Right hindlimb (tissue), 1 donor: ENCODE measurements at places on chromosomes 2 and 18.

GRCh38 chr2:189363559-189363958 lies 77.7 kb upstream of the WDR75 start:
- DNase-seq, result no peak

GRCh38 chr2:42653908-42654445 lies 85.5 kb downstream of the MTA3 start:
- DNase-seq, result no peak

DNA sequence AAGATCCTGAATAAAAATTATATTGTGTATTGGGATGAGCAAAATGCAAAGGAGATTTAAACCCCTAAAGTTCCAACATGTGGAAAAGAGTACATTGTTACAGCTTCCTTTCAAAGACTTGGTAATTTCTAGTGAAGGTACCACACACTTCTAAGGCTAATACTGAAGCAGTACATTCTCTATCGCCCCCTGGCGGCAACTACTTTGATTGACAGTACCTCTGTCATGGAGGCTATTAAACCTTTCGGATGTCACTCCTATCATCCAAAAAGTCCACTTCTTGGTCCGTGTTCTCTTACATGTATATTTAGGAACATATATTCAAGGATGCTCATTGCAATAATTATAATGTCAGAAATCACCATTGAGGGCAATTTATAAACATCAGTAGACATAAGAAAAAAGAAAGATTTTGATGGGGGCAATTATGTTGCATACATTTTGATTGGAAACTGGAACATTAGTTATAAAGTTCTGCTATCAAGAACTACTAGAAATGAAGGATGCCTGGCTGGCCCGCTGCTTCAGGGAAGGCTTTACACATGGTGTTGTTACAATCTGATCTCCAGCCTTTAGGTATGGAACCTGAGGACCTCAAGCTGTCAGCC lies 601.6 kb downstream of the CPS1 start:
- DNase-seq, result peak; percentile 62

DNA sequence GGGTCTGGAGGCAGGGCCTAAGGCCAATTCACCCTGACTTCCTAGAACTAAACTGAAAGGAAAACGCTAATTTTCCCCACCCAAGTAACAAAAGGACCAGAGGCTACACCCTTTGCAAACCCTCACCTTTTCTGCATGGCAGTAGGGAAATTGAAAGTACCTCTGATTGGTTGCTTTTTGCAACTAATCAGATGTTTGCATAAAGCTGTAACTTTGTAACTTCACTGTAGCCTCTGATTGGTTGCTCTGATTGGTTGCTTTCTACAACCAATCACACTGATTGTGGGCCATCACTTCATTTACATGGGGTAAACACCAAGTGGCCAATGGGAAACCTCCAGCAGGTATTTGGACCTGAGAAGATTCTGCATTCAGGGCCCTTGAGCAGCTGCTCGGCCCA lies 20.8 kb downstream of the EIPR1 start:
- DNase-seq, result no peak

- DNase-seq, result no peak
These were observed 203.7 kb downstream of the SETBP1 start for GRCh38 chr18:44884431-44884830.

DNA sequence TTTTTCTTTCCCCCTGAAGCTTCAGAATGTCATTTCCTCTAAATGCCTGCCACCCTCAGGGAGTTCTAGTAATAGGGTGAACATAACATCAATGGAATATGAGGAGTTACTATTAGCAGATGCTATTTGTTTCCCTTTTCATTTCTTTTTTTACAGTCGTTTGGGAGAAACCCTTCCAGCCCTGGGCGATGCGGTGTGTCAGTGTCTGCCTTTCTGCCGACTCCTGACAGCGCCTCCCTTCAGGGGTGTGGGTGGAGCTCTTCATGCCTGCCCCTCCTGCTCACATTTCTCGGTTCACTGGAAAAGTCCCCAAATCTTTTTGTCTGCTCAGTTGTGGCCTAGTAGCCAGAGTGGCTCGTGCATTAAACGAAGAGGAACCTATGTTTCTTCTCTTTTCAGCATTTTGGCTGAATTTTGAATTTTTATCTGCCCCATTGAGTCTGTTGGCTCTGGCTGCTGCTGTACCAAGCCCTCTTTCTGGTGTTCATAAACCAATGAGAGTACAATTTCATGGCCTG lies 72.3 kb downstream of the FMNL2 start:
- no peak for DNase-seq

GRCh38 chr18:45467945-45468344 lies 147.3 kb upstream of the SLC14A2 start:
- DNase-seq, result peak; percentile 63

DNA sequence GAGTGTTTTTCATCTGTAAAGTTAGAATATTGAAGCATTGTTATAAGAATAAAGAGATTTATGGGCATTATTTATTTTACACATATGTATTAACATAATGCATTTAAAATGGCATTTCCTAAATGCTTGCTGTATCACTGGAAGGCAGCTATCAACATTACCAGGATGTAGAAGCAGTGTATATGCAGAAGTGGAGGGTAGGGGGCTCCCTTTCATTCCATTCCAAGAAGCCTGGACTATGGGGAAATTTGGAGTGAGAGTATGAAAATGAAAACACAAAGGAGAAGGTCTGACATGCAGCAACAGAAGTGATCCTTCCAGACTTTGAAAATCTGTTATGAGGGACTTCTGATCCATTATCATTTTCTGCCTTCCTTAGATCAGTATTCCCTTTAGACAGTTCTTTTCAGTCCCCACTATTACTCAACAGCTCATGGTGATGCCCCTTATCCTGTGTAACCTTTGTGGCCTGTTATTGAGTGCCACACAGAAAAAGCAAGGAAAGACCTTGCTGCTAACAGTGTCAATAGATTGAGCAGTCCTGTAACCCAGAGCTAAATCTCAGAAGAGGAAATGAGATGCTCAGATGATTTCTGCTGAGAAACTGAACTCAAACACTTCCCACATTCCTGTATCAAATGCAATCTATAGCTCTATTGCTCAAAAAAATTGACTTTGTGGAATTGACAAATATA lies 216.6 kb downstream of the HNMT start:
- no peak for DNase-seq

DNA sequence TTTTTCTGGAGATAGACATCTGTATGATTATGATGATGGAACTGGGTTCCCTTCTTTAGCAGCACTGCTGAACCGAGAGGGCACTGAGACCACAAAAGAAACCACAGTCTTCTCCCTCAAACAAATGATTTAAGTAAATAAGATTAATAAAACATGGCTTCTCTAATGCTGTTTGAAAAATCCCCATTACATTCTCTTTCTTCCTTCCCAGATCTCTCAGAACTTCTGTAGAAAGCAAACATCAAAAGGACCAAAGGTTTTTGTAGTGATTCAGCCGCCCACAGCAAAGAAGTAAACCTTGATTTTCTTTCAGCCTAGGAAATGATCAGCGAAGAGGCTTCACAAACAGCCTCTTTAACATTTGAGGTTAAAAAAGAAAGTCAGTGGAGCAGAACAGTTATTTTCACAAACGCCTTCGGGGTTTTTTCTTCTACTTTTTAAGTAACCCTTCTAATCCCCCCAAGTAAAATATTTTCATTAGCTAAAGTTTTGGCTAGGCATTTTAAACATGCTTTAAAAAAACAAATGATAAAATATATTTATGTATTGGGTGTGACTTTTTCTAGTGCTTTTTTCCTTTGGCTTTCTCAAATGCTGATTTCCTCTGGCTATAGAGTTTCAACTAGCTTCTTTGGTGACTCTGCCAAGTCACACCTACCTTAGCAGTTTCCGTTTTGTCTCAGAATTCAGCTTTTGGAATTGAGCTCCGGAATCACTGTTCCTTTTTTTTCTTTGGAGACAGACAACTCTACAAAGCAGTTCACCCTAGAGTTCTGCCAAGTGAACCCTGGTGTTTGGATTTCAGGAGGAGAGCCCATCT lies 89.6 kb downstream of the UPP2 start:
- peak; percentile 29 for DNase-seq

- no peak for DNase-seq
These were observed 339.7 kb upstream of the SLC14A2 start for GRCh38 chr18:45275367-45276113.

GRCh38 chr2:233857511-233858141 lies 3.3 kb upstream of the HJURP start:
- no peak for DNase-seq

GRCh38 chr2:191976436-191976835 lies 129.5 kb upstream of the CAVIN2 start:
- no peak for DNase-seq

- no peak for DNase-seq
These were observed 47.1 kb upstream of the ZFP36L2 start for GRCh38 chr2:43273529-43273928.

- DNase-seq, result no peak
These were observed 5.1 kb downstream of the DGUOK start for GRCh38 chr2:73931531-73932500.

DNA sequence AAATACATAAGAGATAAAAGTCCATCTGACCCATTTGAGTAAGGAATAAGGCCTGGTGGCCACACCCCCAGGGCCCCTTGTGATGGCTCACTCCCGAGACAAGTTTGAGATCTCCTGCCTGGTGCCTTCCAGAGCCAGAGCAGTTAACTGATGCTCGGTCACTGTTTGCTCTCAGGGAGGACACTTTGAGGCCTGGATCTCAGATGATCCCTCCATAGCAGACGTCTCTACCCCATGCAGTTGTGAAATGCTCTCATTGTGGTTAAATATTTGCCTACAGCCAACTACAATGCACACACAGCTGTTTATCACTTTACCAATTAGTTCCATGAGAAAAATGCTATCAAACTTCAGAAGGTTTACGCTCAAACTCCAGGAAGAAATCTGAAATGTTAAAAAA lies 12.3 kb downstream of the GYPC start:
- DNase-seq, result no peak

DNA sequence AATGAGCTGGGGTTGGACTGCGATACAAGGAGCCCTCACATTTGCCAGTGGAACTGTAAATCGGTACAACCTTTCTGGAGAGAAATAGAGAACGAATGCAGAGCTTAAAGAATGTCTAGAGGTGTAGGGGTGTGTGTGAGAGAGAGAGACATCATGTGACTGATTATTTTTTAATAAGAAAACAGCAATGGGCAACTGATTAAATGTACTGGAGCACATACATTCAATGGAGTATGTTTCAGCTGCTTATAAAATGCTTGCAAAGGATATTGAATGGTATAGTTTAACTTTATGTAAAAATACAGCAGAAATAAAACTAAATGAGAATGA lies 391 bp upstream of the TMEM17 start:
- no peak for DNase-seq

DNA sequence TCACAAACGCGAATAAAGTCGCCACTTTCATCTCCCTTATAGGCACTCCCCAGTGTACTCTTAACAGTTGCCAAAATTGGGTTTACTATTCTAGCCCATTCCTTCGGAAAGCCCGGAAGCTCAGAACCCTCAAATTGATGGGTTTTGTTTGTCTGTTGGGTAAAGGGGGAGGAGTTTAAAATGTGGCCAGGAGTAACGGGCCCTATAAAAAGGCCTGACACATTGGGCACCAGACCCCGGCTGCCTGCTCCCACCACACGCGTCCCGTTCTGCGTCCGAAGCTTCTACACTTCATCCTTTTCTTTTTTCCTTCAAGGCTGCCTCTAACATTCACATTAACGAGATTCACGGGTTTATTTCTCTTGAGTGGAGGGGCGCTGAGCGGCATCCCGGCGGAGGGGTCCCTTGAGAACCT lies 837 bp downstream of the NHEJ1 start:
- no peak for DNase-seq

- DNase-seq, result peak; percentile 24
These were observed 64.7 kb upstream of the GLI2 start for GRCh38 chr2:120670771-120671480.

DNA sequence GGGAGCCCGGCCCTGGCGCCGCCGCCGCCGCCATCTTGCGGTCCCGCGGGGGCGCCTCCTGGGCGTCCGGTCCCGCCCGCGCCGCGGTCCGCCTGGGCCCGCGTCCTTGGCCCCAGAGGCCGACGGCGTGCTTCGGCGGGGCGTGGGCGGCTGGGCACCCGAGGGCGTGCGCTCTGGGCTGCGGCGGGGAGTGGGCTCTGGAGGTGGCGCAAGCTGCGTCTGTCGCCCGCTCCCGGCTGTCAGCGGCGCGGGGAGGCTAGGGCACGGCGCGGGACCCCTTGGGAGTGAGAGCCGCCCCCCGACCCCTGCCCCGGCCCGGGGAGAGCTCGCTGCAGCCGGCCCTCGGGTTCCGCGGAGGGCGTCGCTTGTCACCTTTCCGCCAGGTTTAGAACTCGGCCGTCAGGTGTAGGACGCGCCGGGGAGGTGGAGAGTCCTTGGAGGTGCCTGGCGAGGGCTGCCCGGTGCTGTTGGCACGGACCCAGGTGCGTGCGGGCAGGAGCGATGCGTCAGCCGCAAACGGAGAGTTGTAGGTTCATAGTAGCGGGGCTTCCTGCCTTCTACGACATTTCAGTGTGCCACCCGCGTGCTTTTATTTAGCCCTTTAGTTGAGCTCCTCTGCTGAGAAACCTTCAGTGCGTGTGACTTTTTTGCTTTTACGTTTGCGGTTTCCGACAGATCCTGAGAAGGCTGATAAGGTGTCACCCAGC lies 921 bp downstream of the VAPA start:
- DNase-seq, result peak; percentile 64

GRCh38 chr2:70717431-70718038 lies 50.5 kb downstream of the ADD2 start:
- DNase-seq, result no peak

DNA sequence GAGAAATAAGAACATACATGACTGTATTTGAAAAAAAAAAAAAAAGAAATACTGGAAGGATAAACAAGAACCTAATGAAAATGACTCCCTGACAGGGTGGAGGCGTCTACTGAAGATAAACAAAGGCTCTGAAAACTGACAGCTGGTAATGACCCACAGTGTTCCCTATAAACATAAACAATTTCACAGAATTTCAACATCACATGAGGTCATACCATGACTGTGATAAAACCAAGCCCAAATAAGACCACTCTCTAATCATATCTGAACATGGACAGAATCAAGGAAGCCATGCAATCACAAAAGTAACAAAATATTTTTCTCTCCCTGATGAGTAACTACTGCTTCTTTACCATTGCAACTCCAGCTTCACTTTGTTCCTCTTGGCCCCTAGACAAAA lies 159.3 kb downstream of the FAM124B start:
- no peak for DNase-seq

DNA sequence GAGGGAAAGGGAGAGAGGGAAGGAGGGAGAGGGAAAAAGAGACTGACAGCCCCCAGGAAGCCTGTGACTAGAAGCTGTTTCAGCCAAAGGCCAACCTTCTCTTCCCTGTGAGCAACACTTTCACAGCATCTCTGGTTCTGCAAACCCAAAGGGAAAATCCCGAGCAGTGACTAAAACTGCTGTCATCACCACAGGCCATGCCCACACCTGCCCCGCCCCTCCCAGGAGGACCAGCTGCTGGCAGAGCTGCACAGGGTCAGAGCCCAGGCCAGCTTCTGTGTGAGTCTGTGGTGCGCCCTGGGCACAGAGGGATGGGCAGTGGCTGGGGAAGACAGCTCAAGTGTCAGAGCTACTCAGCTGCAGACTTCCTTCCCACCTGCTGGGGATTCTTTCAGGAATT lies 64.9 kb upstream of the OTOS start:
- DNase-seq, result peak; percentile 49
